Activated T-helper 1 cell treated with Interleukin-2 at 50 U/mL for 16 hours (primary cell): ENCODE measurements at places on chromosomes 7 and 10.

- no peak for DNase-seq
These were observed 161.9 kb downstream of the GRID1 start for GRCh38 chr10:86204421-86205305.

- DNase-seq = no peak
These were observed 112.3 kb downstream of the VWC2 start for GRCh38 chr7:49885593-49886285.

DNA sequence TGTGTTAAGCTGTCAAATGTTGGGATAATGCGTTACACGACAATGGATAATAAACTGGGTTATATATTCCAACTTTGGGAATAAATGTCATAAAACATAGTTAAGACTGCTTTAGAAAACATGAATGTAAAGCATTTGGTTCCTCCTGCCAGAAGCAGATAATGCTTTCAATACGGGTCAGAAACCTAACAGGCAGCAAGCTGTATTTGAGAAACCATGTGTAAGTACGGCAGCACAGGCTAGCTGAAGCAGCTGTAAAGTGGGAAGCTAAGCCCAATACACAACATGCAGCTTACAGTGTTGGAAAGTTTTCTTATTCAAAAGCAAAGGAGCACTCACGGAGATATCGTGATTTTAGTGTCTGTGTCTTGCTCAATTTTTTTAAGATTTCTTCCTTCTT is 46.5 kb downstream of the MALSU1 start:
- no peak for DNase-seq

- no peak for DNase-seq
These were observed 77.8 kb upstream of the TNRC18 start for GRCh38 chr7:5501465-5501864.

GRCh38 chr10:65618126-65618525 is 1307.7 kb upstream of the LRRTM3 start:
- DNase-seq = no peak

DNA sequence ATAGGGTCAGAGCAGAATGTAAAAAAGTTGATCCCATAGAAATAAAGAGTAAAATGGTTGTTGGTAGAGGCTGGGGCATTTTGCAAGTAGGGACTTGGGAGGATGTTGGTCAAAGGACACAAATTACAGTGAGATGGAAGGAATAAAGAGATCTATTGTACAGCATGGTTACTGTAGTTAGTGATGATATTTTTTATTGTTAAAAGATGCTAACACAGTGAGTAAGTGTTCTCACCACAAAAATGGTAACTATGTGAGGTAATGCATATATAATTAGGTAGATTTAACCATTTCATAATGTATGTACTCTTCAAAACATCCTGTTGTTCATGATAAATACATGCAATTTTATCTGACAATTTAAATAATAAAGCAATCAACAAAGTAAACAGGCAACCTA is 280.7 kb upstream of the MAGI2 start:
- no peak for DNase-seq

- DNase-seq = no peak
These were observed 96.9 kb downstream of the XRCC2 start for GRCh38 chr7:152579070-152579469.

GRCh38 chr10:93445097-93445960 is 36.8 kb downstream of the MYOF start:
- DNase-seq = no peak

- DNase-seq = no peak
These were observed 6.0 kb downstream of the PDGFA start for GRCh38 chr7:513521-514166.

DNA sequence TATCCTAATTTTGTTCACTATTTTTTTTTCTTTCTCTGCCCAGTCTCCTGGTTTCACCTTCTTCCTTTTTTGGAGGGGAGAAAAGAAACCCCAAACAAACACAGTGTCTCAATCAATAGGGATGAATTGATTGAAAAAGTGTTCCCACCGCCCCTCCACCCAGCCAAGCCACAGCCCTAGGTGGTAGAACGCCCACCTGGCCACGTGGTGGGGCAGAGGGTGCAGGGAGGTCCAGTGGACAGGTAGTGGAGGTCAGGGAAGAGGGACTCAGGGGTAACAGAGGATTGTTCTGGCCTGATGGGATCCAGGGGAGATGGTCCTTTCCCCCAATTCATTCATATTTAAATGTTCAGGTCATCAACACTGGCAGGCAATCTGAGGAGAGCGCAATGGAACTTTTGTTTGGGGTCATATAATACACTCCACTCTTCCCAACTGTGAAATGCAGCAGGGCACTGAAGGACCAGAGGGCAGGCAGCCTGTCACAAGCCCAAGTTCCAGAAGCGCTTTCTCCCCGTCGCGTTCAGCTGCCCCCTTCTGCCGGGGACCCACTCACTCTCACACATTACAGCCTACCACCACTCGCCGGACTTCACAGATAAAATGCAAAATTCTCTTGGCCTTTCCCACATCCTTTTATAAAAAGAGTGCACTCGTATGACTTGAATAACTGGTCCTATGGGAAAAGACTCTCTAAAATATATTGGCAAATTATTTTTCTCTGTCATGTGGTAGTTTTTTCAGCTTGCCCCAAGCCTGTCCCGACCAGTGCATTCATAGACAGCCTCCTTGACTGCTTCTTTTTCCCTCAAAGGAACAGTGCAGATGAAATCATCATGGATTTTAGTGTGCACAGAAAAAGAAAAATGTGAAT is 1.6 kb downstream of the INHBA start:
- no peak for DNase-seq
